ENCODE measurements at places on chromosomes 2 and 18.

DNA sequence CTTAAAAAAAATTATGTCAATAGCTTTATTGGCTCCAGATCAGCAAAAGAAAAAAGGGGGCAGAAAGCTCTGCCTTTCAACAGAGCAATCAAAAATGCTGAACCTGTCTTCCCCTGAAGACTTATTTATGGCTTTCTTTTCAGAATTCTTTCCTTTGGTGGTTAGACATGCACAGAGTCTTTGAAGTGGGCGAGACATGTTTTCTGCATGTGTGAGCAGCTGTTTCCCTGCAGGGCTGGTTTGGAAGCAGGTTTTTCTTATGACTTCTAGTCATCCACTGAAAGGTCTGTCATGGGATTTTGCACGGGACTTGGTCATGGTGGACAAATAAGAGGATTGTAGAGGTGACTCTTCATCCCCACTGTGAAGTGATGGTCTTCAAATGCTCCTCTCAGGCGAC is 160.3 kb downstream of the VAPA start:
- no peak for DNase-seq

DNA sequence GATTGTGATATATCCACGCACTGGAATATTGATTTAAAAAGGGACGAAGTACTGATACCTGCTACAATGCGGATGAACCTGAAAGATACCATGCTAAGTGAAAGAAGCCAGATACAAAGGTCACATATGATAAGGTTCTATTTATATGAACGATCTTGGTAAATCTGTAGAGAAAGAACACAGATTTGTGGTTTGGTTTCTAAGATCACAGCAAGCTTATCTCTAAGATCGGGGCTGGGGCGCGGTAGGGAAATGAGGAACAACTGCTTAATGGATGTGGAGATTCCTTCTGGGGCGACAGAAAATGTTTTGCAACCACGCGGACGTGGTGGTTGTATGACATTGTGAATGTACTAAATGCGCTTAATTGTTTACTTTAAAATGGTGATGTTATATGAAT is 60.1 kb downstream of the NEDD4L start:
- DNase-seq: no peak

GRCh38 chr2:41896186-41896846 is 151.5 kb upstream of the PKDCC start:
- no peak for DNase-seq

GRCh38 chr2:119469661-119470297 is 38.1 kb downstream of the TMEM37 start:
- DNase-seq: no peak

- no peak for DNase-seq
Measured at GRCh38 chr2:113111823-113112287, 15.5 kb upstream of the IL1RN start.

GRCh38 chr2:96877042-96877451 is 7.2 kb upstream of the SEMA4C start:
- DNase-seq: no peak

GRCh38 chr2:212176151-212176550 is 362.5 kb downstream of the ERBB4 start:
- DNase-seq: no peak

GRCh38 chr18:55912071-55912470 is 324.1 kb upstream of the TCF4 start:
- no peak for DNase-seq

- DNase-seq: no peak
Measured at GRCh38 chr2:169069341-169069740, at the start of gene DHRS9. Gene DHRS9, plus strand, starts transcription at chr2:169069563. Its CDS starts 12,019 bp downstream, at chr2:169081582.

DNA sequence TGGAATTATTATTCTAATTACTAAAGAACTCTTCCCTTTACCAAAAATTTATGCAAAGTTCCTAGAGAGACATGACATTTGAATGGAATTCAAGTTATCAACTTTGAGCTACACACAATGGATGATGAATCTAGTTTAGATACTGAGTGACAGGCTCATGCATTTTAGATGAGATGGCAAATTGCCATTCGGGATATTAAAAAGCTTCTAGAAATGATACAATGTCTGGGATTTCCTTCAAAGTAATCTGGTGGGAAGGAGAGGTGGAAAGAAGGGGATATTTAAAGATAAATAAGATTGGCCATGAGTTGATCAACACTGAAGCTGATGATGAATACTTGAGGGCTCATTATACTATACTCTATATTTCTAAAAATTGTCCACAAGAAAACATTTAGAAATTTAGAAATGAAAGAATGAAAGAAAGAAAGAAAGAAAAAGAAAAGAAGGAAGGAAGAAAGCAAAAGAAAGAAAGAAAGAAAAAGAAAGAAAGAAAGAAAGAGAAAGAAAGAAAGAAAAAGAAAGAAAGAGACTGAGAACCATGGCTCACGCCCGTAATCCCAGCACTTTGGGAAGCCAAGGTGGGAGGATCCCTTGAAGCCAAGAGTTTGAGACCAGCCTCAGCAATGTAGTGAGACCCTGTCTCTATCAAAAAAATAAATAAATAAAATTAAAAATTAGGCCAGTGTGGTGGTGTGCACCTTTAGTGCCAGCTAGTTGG is 62.6 kb upstream of the NEDD4L start:
- DNase-seq: no peak

GRCh38 chr2:8954990-8955389 is 48.5 kb downstream of the MBOAT2 start:
- DNase-seq: no peak

- no peak for DNase-seq
Measured at GRCh38 chr2:237746302-237747080, 52.1 kb upstream of the RBM44 start.

DNA sequence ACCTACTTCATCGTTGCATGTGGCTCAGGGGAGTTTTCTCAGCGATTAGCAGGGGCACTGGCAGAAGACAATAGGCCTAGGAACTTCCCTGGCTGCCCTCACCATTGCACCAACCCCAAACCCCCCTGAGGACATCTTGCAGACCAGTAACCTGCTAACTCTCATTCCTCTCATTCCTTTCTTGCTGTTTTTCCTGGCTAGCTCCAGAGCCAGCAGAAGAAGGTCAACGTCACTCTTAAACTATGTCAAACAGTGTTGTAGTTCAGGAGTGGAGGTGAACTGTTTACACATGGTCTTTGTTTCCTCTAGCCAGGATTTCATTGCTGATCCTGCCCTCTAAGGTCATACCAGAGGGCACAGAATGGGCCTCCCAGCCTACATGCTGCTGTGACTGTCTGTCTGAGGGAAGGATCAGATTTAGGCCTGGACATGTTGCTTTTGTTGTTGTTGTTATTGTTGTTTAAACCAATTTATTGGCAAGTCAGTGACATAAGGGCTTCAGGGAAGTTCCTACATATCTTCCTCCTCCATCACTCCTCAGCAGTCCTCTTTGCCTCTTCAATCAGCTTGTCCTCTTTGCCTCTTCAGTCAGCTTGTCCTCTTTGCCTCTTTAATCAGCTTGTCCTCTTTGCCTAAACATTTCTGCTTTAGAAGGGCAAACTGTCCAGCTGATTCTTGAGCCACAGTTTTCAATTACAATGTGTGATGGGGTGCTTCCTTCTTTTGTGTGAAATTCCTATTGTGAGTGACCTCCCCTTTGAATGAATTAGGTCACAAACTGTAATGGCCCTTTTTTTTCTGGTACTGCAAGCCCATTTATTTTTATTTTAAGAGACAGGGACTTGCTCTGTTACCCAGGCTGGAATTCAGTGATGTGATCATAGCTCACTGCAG is 471.9 kb upstream of the TNP1 start:
- no peak for DNase-seq

GRCh38 chr2:157761520-157761919 is 114.6 kb downstream of the ACVR1 start:
- no peak for DNase-seq

DNA sequence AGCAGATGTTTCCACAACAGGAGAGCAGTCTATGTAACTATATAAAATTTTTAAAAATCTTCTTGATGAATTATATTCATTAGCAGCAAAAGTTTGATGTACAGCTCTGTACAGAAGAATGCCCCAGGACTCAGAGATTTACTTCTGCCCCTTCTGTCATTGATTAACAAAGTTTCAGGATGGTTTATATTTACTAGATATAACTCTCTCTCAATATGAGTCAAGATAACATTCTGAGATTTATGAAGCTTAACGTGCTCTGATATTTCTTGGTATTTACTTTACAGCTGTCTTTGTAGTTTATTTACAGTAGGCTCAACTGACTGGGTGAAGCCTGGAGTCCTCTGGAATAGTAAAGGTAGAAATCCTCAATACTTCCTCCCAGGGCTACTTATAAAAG is 93.6 kb upstream of the HNMT start:
- DNase-seq: no peak

- no peak for DNase-seq
Measured at GRCh38 chr2:26988058-26988860, 17.8 kb downstream of the MAPRE3 start.

GRCh38 chr2:43790147-43790546 is 16.3 kb downstream of the DYNC2LI1 start:
- no peak for DNase-seq

DNA sequence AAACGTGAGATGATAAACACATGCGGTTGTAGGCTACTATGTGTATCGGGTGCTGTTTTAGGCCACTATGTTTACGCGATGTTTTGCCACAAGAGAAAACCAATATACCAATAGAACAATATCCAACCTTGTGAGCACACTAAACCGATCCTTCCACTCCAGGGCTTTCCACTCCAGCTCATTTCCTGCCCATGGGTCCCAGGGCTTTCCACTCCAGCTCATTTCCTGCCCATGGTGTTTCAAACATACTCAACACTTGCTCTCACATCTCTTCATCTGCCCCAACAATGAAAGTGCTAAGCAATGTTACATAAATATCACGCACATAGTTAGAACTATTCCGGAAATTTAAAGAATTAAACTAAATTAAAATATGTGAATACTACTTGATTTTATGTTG is 80.0 kb downstream of the EPB41L3 start:
- no peak for DNase-seq

Data from GOT3 (cell line).